Activated naive CD4-positive, alpha-beta T cell (primary cell): ENCODE measurements at places on chromosomes 3 and 15.

GRCh38 chr15:36883713-36884517 lies 216.4 kb downstream of the MEIS2 start:
- DNase-seq, result peak; percentile 15

GRCh38 chr3:67526246-67526645 lies 128.2 kb downstream of the SUCLG2 start:
- no peak for DNase-seq

- no peak for DNase-seq
Measured at GRCh38 chr3:61460636-61461035, 100.7 kb upstream of the PTPRG start.

DNA sequence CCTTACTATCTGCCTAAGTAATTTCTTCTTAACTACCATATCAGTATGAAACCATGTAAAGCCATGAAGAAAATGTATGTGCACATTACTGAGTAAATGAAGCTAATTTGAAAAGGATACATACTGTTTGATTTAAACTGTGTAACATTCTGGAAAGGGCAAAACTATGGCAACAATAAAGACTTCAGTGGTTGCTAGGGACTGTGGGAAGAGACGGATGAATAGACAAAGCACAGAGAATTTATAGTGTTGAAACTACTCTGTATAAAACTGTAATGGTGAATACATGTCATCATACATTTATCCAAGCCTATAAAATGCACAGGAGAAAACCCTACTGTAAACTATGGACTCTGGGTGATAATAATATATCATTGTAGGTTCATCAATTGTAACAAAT lies 1103.7 kb upstream of the EPHA6 start:
- DNase-seq, result no peak

DNA sequence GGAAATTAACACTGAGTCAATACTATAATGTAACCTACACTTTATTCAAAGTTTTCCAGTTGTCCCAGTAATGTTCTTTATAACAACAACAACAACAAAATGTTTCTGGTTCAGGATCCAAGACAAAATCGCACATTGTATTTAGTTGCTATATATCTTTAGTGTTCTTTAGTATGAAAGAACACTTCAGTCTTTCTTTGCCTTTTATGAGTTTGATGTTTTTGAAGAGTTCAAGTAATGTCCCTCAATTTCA lies 7.6 kb upstream of the GRAMD1C start:
- DNase-seq, result no peak

GRCh38 chr3:71041371-71041770 lies 542.2 kb downstream of the FOXP1 start:
- no peak for DNase-seq

DNA sequence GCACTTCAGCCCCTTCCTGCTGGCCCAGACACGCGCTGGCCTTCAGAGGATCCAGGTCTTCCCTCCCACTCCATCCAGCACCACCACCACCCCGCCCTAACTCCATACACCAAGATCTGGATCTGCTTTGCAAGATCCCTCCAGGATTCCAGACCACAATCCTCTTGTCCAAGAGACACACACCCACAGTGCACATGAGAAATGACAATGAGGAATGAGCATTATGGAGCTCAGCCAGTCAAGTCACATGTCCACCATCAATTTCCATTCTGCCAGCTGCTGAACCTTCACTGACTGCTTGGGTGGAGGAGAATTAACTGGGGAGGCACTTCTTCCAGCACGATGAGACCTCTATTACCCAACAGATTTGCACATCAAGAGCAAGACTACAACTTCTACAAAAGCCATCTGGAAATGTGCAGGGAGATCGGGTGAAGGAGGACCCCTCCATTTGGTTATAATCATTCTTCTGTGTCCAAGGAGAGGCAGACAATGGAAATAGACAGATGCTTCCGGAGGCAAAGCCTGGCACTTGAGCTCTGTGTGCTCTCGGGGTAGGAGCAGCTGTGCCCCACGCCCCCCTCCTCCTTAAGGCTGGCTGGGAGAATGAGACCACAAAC lies 12.3 kb upstream of the SPATA12 start:
- DNase-seq, result no peak

- DNase-seq, result no peak
Measured at GRCh38 chr15:72156928-72157327, 38.7 kb downstream of the SENP8 start.

DNA sequence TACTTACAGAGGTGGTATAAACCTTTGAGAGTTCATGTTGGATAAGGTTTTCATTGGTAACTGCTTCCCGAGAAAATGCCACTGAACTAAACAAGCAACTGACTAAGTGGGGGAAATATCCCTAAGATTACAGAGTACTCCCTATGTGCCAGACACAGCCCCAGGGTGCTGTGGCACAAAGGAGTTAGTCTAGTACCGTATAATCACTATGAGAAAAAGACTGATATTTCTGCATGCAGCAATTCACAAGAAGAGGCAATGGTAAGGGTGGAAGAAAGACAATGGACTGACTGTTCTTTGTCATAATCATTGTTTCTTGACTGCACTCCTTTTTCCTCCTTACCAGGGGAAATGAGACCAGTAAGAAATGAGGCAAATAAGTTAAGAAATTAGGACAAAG lies 20.0 kb upstream of the SLC25A26 start:
- DNase-seq, result no peak

DNA sequence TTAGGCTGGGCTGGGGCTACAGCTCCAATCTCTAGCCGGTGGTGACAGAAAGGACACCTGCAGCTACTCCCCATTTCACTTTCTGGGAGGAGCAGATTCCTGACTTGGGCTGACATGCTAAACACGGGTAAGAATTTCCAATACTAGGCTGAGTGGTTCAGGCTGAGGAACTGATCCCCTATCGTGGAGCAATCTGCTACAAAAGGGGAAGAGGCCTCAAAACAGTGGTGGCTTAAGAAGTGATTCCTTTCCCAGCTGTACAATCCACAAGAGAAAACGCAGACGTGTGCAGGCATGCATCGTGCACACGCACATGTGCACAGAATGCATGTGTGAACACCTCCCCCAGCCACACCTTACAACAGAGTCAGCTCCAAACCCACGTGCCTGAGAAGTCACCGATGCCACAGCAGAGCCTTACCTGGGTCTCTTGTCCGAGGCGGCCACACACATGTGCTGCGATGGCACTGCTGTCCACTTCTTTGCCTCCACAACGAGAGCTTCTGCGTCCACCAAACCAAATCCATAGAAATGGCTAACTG lies 86.7 kb upstream of the SNRPA1 start:
- DNase-seq, result no peak

DNA sequence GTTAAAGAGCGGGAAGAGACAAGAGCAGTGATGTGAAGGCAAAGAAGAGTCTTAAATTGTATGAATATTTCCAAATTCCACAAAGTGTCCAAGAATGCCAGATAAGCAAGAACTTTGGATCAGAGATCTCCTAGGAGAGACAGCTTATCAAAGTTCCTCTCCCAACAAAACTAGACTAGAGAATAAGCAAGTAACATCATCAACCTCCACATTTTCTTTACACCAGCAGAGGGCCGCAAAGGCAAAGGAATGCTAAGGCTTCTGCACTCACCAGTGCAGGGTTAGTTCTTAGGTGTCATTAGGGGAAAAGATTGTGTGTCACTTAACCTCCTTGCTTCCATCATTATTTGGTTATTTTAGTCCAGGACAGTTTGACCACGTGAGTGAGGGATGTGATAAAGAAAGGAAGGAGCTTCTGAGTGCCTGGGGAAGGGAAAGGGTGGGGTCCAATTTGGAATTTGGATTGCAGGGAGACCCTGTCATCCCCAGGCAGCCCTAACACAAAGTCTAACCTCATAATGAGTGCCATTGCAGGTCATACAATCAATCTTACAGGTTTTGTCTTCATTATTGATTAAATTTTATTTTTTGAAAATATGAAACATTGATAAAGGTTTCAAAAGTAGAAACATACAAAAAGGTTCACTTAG lies 7.5 kb upstream of the CMTM6 start:
- no peak for DNase-seq

GRCh38 chr15:40134885-40135284 lies 26.0 kb upstream of the BUB1B start:
- no peak for DNase-seq

DNA sequence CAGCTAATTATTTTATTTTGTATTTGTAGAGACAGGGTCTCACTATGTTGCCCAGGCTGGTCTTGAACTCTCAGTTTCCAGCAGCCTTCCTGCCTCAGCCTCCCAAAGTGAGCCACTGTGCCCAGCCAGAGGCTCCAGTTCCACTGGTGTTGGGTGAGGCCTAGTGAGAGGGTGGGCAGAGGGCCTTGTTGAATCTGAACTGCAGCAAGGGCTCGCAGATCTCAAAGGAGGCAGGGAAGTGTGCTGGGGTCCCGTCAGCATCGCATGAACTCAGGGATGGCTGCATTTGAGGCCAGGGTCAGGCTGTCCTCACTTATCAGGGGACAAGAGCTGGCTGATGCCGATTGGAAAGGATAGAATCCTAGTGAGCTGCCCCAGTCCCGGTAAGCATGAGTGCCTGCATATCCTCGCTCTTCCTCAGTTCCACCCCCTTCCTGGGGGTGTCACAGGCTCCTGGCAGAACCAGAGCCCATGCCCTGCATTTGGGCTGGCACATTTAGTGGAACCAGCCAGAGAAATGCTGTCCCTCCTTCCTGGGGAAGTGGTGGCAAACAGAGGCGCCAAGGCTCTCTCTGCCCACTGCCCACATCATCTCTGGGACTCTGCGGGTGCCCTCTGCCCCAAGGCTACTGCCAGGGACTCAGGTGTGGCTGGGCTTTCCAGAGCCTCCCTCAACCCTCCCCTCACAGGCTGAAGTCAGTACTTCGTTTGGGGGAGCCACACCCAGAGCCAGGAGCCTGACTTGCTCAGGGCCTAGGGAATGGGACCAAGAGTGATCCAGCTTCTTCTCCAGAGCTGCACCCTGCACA lies 24.1 kb downstream of the ALS2CL start:
- DNase-seq, result no peak

- DNase-seq, result no peak
Measured at GRCh38 chr15:88019656-88020055, 236.9 kb downstream of the NTRK3 start.

GRCh38 chr3:147356909-147357900 lies 49.1 kb downstream of the ZIC4 start:
- no peak for DNase-seq

GRCh38 chr3:8759038-8759707 lies 10.2 kb downstream of the OXTR start:
- DNase-seq, result no peak

DNA sequence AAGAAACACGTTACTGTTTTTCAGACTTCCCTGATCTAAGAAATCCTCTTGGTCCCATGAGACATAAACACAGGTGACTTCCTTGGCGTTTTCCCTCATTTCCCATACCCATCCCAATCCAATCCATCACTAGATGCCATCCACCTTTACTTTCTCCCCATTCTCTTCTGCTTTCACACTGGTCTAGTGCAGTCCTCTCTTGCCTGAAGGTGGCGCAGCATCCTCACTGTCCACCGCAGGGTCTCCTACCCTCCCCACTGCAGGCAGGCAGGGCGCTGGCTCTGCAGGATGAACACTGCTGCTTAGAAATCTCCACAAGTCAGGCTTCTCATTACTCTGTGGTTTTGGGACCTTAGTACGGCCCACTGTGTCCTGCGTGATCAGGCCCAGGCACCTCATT lies 58.2 kb downstream of the RAB7A start:
- DNase-seq, result no peak

- no peak for DNase-seq
Measured at GRCh38 chr15:36898536-36899126, 201.7 kb downstream of the MEIS2 start.

DNA sequence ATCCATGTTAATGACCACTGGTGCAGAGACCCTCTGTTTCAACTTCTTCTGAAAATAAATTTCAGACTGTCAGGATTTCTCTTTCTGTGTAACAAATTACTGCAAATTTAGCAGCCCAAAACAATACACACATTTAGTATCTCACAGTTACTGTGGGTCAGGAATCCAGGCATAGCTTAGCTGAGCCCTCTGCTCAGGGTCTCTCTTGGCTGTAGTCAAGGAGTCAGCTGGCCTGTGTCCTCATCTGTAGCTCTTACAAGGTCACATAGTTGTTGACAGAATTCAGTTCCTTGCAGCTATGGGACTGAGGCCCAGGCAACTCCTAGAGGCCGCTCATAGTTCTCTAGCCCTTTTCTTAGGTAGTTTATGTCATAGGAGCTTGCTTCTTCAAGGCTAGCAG lies 51.9 kb downstream of the NKIRAS1 start:
- DNase-seq, result no peak

GRCh38 chr15:77629070-77630030 lies 3.4 kb downstream of the LINGO1 start:
- no peak for DNase-seq

- no peak for DNase-seq
Measured at GRCh38 chr3:41198046-41198445, 1.3 kb upstream of the CTNNB1 start.

GRCh38 chr15:37088436-37088835 lies 11.9 kb downstream of the MEIS2 start:
- DNase-seq, result no peak

- DNase-seq, result no peak
Measured at GRCh38 chr3:48432411-48433371, 2.8 kb upstream of the PLXNB1 start.

- DNase-seq, result no peak
Measured at GRCh38 chr15:71448688-71449114, 333.4 kb downstream of the THSD4 start.

DNA sequence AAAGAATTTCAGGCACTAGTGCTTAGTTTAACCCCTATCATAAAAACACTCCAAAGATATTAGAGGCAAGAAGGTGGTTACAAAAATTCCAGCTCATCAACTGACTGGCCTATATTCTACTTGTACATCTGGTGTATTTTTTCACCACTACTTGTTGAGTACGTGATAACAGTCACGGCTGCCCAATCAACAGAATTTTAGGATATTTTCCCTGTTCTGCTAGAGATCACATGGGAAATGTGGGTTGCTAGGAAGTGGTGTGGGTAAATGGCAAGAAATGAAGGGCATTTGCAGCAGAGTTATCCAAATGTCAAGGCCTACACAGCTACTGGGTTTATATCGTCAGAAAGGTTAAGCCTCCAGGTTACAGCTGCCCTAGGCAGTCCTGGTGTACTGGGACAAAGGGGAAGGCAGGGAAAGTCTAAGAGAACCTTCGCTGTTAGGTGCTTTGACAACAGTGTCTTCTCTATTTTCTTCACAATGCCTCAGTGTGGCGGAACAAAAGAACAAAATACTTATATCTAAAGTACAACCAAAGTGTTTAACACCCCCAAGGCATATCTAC lies 81.9 kb downstream of the FMN1 start:
- DNase-seq, result no peak

DNA sequence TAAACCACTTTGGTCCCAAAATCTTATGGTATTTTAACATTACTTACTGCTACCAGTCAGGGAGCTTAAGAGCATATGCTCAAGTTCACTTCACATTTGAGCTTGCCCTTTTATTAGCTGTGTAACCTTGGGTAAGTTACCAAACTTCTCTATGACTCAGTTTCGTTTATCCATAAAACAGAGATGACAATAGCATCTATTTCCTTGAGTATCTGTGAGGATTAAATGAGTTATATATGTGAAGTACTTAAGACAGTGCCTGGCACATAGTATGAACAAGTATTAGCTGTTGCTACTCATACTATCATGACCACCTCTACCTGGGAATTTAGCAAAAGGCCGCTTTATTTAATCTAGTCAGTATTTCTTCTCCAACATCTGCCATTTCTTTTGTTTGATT lies 5.9 kb downstream of the ATOSA start:
- DNase-seq, result no peak

GRCh38 chr3:51673181-51673801 lies 2.2 kb downstream of the TEX264 start:
- no peak for DNase-seq

GRCh38 chr3:36864180-36865053 lies 80.4 kb downstream of the TRANK1 start:
- DNase-seq, result no peak
